GM04503 (cell line): ENCODE measurements at places on chromosomes 6 and 20.

- no peak for DNase-seq
Measured at GRCh38 chr6:105488516-105489215, 85.8 kb upstream of the PREP start.

DNA sequence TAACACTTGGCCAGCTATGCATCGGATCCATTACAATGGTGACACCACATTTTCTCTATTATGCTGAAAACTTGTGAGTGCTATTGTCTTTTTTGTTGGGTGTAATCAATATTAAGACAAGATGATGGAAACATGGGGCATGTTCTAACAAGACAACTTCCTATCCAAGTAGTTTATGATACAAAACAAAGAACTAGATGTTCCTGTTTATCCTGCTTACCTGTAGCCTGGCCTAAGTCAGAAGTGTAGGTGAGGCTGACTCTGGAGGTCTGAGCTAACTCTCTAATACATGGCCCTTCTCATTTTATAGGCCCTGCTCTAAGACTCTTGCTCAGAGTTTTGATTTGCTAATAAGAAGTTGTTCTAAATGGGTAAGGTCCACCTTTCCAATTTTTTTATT lies 242.4 kb upstream of the STXBP5 start:
- no peak for DNase-seq

DNA sequence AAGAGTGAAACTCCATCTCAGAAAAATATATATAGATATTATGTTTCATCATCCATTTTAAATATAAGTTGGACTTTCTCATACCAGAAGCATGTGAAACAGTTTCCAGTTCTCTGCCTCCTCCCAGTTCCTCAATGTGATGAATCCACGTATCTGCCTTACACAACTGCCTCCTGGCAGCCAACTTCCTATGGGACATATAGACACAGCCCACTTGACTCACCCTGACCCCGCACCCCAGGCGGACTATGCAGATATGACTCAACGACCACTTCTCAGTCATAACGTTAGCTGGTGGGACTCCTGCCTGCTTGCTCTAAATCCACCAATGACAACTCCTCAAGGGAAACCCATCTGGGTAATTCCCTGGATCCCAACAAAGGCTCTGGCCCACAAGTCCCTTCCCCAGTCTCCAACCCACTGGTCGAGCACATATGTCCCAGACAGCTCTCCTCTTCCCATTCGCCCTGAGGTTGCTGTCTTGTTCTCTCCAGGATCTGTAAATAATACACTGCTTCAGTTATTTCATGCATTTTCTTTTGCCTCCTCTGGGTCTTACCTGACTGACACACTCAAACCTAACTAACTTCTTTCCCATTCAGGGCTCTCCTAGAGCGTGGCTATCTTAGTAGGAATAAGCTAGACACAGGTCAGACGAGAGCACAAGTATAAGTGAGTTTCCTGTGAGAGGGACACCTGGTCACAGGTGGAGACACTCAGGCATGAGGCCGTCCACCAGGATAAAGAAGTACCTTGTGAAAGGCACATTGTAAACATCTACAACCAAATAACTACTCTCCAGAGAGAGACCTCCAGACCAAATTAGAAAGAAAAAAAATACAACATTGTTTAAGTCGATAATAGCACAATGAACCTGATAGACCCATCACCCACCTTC lies 548.5 kb downstream of the CD83 start:
- peak; percentile 57 for DNase-seq

- DNase-seq: no peak
Measured at GRCh38 chr6:90820436-90820835, 233.6 kb upstream of the MAP3K7 start.

DNA sequence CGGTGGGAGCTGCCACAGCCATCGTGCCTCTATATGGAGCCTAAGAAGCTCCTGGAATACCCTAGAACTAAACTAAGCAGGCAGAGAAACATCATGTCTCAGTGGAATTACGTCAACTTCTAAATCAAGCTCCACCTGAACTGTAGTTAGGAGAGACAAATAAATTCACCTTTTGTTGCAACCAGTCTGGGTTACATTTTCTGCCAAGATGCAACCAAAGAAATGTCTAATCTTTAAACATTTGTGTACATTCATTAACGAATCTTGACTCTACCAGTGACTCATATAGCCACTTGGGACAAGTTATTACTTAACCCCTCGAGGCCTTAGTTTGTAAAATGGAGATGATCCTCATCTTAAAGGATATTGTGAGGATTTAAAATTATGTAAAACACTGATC lies 8.9 kb downstream of the PTPRK start:
- no peak for DNase-seq

- no peak for DNase-seq
Measured at GRCh38 chr20:8443464-8444072, 311.5 kb downstream of the PLCB1 start.

GRCh38 chr6:85620308-85620707 lies 22.4 kb downstream of the SYNCRIP start:
- DNase-seq: no peak

GRCh38 chr6:45445364-45445748 lies 67.6 kb upstream of the SUPT3H start:
- no peak for DNase-seq

DNA sequence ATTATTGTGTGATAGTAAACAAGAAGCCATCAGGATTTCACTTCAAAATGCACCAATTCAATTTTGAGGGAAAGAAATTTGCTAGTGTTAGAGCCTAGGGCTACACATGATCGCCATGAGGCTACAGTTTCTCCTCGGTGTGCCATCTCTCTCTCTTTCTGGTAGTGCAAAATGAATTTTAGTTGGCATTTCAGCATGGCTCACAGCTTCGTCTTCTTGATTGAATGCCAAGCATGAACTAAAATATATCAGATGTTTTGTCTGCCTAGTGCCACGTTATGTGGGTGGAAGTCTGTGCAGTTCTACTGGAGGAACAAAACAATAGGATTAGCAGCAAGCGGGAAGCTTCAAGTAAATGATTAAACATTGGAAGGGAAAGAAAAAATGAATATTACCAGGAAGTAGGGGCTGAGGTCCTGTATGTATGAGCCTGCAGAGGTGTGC lies 6.8 kb upstream of the MRAP2 start:
- no peak for DNase-seq

GRCh38 chr6:6002848-6003620 lies 3.7 kb downstream of the NRN1 start:
- no peak for DNase-seq

GRCh38 chr6:148967541-148967956 lies 220.7 kb downstream of the UST start:
- DNase-seq: no peak

DNA sequence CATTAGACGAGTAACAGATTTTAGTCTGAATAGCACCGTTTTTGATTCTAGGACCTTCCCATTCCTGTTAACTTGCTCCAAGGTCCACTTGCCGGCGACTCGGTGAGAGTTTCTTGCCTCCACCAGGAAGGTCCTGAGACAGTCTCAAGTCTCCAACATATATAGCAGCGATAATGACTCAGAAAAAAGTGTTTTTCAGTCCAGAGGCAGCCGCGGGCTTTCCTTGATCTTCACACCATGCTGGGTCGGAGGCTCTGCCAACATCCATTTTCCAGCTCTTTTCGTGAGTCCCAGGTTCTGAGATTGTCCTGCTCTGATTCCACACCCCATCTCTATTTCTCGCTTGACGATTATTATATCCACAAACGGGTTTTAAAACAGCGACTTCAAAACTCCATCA lies 170.5 kb downstream of the GPX5 start:
- DNase-seq: no peak

GRCh38 chr6:167738386-167738785 lies 88.3 kb upstream of the AFDN start:
- DNase-seq: no peak

GRCh38 chr6:158085261-158086053 lies 82.6 kb downstream of the SERAC1 start:
- DNase-seq: no peak

GRCh38 chr6:39568896-39569295 lies 156.3 kb downstream of the KIF6 start:
- peak; percentile 30 for DNase-seq

DNA sequence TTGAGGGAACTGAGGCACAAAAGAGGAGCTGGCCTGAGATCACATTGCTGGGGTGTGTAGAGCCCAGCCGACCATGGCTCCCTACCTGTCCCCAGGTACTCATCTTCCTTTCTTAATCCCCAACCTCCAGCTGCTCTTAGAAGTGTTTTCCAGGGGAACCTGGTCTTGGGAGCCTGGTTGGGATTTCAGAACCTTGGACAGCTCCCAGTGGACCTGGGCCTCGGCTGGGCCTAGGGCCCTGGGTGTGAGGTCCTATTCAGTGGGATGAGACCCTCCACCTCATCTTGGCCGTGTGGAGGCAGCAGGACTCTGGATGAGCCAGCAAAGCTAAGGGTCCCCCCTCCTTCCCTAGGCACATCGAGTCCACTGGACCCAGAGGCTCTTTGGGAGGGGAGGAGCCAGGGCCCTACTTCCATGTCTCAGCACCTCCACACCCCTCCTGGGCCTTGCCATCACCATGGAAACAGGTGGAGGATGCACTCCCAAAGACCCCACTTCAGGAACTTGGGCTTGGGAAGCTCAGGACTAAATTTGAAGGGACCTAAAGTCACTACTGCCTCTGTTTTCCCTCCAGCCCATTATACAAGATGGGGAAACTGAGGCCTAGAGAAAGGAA lies 38.5 kb downstream of the DLGAP4 start:
- DNase-seq: no peak

GRCh38 chr6:153312634-153313033 lies 181.6 kb upstream of the RGS17 start:
- no peak for DNase-seq

DNA sequence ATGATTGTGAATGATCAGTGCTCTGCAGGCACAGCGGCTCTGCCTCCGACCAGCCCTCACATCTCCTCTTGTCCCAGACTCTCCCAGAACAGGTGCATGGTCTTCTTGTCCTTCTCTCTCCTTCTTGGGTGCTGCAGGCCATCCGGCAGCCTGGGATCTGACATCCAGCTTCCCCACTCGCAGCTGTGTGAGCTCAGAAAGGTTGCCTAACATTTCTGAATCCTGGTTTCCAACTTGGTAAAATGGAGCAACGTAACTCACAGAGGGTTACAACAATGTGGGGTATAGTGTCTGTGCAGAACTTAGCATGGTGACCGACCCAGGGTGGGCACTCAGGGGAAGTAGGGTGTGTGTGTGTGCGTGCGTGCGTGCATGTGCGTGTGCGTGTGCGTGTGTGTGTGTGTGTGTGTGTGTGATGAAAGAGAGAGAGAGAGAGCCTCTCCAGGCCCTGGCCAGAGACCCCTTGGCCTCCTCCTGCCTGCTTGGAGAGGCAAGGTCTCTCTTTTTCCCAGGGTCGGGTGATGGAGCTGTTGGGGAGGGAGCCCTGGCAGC lies 110.1 kb downstream of the SNX5 start:
- DNase-seq: no peak

DNA sequence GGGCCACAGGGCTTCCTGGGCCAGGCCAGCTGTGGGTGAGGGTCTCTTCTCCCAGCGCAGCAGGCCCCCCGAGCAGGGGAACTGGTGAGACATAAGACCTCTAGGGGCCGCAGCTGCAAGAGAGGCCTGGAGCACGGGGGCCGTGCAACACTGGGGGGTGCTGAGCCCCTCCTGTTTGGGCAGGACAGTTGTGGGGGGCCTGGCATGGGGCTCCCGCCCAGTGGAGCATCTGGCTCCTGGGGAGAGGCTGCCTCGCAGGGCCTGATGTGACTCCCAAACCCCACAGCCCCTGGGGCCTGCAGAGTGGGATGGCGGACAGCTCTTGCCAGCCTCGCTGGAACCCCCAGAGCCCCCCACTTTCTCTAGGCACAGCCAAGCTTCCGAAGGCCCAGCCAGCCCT lies 16.9 kb upstream of the GATA5 start:
- DNase-seq: no peak

DNA sequence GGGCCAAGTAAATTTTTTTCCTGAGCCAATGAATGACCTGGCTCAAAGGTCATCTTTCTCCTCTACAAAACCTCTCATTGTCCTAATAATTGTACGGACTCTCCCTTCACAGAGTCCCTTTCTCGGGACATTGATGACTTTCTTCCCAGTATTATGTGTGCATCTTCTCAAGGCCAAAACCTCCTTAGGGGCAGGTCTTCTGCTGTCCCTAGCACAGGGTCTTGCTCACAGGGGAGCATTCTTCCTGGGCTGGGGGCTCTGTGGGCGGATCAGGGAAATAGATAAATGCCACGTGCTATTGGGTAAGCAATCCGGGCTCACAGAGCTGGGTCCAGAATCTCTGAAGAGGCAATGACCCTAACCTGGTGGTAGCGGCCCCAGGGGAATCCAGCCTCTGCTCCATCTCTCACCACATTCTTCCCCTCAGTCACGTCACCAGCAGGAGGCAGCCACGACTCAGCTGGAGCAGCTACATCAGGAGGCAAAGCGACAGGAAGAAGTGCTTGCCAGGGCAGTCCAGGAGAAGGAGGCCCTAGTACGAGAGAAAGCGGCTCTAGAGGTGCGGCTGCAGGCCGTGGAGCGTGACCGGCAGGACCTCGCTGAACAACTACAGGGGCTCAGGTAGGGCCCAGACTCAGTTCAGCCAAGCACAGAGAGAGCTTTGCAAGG lies 23.5 kb downstream of the CEP250 start:
- no peak for DNase-seq

DNA sequence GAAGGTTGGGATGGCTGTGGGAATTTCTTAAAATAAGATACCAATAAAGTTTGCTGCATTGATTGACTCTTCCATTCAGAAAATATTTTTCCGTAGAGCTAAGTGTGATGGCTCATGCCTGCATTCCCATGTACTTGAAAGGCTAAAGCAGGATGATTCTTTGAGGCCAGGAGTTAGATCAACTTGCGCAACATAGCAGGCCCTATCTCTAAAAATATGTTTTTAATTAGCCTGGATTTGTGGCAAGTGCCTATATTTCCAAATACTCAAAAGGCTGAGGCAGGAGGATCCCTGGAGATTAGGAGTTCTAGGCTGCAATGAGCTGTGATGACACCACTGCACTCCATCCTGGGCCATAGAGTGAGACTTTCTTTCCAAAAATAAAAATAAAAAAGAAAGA lies 431.2 kb upstream of the PTCHD4 start:
- no peak for DNase-seq

- no peak for DNase-seq
Measured at GRCh38 chr6:154648188-154648887, 84.9 kb upstream of the SCAF8 start.

DNA sequence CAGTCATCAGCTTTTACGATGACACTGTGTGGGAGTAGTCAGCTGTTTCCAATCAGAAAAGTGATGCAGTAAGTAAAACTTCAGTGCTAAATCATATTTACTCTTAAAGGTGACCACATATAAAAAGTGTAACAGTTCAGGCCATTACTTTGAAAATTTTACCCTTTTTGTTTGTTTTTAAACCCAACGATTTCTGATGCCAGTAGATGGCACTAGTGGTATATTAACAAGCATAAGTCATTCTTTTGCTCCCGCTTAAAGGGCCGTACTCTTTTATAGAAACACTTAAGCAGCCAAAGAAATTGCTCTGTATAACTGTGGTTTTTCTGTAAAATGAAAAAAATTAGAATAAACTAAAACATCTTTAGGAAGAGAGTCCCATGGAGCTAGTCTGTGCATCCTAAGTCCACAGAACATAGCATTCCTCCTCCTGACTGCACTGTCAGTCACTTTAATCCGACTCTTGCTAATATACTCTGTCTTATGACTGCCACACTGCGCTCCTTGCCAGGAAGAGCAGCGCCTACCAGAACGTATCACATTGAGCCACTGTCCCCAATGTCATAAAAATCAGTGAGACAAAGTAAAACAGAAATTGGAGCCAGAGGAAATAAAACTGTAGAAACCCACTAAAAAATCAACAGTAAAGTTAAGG lies 25.0 kb downstream of the HEBP2 start:
- no peak for DNase-seq

- DNase-seq: no peak
Measured at GRCh38 chr6:2344319-2344905, 99.0 kb upstream of the GMDS start.
